Natural killer cell treated with Interleukin-12 subunit alpha and Interleukin-12 subunit beta and Interleukin-15 and Interleukin-18, amount 100 ng/mL, for 72 hours (primary cell): ENCODE measurements at places on chromosomes 12 and 14.
A peak's percentile ranks its signal among the peaks of the same experiment; 100 is the strongest.

DNA sequence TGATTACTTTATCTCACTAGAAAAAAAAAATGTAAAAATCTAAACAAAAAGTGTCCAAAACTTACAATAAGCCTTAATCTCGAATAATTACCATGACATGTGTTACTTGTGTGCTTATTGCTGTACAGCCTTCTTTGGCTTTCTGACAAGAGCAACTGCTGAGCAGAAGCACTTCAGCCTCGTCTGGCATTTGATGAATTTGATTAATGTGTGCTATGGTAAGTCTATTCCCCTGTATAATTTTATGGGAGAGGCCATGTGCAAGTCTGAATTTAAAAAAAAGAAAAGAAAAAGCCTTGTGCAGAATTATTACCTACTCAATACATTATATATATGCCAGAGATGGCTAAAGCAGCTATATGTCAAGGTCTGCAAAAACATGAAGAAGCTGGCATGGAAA, 113.9 kb downstream of the AEBP2 start:
- no peak for DNase-seq

DNA sequence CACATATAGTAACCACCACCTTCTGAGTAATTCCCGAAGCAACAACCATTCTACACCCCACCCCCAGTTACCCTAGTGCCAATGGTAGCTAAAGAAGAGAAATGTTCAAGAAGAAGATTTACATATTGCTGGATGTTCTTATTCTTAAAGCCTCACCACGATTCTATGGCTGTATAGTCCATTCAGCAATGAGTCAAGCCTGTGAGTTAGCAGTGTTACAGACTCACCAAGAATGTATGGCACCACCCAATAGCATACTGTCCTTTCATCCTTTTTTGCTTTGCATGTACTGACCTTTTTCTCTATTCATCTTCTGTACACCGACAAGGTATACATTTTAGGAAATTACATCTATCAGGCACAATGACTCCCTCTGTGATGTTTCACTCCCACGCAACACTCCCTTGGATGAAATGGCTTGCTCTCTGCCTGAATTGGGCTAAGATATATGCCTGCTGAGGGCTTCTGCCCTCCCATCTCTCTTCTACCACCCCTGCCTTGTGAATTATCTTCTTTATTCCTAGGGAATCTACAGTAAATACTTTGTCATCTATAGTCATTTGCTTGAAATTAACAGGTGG, 945.8 kb downstream of the DIO2 start:
- no peak for DNase-seq

GRCh38 chr14:67734675-67735074, 33.0 kb downstream of the RDH12 start:
- DNase-seq, result no peak

DNA sequence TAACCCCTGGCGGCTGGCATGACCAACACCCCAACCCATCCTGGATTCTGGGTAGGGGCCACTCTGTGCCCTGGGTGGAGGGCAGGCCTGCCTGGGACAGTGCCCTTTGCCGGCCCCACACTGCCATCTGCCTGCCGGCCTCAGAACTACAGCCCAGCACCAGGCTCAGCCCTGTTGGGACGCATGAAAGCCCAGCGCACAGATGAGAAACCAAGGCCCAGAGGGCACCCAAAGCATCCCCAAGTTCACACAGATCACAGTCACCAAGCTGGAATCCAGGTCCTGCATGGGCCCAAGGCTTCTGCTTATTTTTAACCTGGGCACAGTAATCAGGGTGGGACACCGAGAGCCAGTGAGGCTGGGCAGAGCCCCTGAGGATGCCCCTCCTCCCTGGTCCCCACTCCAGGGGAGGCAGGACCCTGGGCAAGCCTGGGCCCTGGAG, 26.2 kb downstream of the RFLNA start:
- DNase-seq, result peak; percentile 74

- DNase-seq, result no peak
These were observed 53.1 kb downstream of the CD9 start for GRCh38 chr12:6253278-6253677.

DNA sequence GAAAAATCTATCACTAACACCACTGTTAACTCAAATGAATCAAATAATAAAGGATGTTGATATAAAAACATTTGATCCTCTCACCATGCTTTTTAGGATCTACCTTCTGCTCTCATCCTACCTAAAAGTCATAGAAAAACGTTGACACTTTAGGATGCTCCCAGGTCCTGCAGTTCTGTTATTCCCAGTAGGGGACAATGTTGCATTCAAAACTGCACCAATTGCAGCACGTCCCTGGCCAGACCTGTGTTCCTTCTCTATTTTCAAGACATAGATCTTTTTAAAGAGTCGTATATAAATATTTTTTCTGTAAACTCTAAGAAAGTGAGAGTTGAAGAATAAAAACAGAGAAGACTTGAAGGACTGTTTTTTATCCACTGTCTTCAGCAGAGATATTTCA, 8.8 kb downstream of the AICDA start:
- no peak for DNase-seq

- no peak for DNase-seq
These were observed 62.0 kb downstream of the LGMN start for GRCh38 chr14:92686411-92686899.

- no peak for DNase-seq
These were observed 703.6 kb upstream of the FLRT2 start for GRCh38 chr14:84826294-84826693.

DNA sequence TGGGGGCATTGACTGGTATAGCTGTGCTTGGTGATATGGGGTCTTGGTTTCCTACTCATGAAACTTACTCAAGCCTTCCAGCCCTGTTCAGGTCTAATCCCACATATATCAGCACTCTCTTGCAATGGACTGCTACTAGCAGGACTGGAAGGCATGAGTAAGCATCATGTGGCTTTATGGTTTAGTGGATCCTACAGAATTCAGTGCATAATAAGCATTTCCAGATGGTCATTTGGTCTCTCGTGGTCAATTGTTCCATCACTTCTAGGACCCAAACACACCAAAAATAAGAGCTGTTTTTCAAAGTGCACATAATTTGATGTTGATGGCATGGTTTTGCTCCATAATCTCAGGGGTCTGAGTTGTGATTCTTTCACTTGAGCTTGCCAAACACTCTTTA, 114.4 kb downstream of the LMNTD1 start:
- no peak for DNase-seq

DNA sequence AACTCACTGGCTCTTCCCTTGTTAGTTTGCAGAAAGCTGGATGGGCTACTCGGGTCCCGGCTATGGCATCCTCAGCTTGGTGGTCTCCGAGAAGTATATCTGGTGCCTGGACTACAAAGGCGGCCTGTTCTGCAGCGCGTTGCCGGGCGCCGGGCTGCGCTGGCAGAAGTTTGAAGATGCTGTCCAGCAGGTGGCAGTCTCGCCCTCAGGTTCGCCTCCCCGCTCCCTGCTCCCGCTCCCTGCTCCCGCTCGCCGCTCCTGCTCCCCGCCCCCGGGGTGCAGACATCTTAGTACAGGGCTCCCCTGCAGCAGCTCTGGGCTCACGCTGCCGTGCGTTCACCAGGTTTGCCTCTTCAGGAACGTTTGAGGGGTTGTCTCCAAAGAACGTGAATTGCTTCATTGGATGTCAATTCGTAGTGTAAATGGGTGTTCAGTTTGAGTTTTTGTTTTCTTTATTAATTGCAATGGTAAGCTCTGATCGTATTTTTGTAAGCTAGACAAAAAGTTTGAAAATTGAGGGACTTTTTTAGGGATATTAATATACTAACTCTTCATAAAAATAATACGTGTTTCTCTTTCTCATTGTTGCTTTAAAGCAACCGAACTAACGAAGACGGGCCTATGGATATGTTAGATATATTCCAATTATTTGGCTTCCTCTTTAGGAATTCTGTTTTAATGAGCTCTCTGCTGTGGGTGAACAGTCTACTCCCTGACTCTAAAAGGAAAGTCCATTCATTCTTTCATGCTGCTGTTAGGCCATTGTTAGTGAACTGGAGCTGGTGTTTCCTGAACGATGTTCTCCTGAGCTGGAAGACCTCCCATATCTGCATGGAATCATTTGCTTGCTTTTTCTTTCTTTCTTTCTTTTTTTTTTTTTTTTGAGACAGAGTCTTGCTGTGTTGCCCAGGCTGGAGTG, 71.3 kb downstream of the ANKRD9 start:
- peak; percentile 71 for DNase-seq

DNA sequence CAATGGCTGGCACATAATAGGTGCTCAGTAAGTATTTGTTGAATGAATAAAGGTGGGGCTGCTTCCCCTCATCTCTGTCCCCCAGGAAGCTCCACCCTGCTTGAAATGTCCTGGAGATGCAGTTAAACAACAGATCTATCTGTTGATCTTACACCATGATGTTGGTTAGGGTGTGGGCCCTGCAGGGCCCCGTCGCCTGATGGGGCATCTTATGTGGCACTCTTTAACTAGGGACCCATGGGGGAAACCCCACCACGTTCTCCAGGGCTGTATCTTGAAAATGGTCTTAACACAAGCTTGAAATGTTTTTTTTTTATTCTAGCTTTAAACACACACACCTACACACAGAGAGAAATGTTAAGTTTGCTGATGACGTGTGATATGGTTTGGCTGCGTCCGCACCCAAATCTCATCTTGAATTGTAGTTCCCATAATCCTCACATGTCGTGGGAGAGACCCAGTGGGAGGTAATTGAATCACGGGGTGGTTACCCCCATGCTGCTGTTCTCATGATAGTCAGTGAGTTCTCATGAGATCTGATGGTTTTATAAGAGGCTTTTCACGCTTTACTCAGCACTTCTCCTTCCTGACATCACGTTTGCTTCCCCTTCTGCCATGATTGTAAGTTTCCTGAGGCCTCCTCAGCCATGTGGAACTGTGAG, 741.7 kb downstream of the VRK1 start:
- no peak for DNase-seq

DNA sequence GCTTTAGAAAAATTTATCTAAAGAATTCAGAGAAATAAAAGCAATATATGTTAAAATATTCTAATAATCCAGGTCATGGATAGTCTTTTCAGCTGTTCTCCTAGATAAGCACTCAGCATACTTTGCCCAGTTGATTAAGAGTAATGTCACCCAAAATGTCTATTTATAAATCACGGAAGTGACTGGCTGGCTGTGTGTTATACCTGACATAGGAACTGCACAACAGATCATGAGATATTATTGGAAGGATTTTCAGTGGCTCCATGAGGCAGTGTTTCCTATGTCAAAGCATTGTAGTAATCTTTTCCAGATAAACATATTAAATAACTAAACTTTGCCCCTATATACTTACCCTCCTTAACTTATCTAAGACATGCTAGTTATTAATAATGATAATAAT, 128.8 kb downstream of the ITPR2 start:
- no peak for DNase-seq

DNA sequence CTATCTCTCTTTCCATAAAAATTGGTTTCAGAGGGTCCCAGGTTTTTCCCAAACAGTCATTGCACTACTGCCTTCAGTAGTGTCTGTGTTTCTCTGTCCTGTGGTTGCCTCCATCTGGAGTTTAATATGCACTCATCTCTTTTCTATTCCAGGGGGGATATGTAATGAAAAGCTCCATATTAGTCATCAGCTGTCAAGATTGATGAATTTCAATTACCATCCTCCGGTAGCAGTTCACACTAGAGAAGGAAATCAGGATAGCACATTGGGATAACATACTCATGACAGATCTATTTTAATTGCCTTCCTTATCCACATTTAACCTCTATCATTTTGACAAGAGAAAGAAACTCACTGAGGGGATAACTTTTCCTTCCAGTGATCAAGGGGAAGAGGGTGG, 589.0 kb upstream of the SEL1L start:
- DNase-seq, result no peak

DNA sequence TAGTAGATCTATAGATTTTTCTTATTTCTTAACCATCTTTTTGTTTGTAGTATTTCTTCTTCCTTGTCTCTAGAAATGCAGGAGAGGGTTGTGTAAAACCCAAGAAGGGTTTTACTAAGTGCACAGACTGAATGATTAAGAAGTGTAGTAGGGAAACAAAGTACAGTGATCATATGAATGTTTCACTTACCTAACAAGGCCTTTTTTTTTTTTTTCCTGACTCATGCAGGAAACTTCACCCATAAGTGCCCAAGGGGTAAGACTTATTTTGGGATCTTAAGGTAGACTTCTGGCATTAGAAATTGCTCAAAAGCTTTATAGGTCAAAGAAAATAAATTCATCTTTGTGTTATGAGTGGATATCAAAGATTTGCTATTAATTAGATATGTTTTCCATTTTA, 10.2 kb downstream of the SCN8A start:
- DNase-seq, result no peak

- no peak for DNase-seq
These were observed 586.6 kb upstream of the NOVA1 start for GRCh38 chr14:27184427-27184826.

DNA sequence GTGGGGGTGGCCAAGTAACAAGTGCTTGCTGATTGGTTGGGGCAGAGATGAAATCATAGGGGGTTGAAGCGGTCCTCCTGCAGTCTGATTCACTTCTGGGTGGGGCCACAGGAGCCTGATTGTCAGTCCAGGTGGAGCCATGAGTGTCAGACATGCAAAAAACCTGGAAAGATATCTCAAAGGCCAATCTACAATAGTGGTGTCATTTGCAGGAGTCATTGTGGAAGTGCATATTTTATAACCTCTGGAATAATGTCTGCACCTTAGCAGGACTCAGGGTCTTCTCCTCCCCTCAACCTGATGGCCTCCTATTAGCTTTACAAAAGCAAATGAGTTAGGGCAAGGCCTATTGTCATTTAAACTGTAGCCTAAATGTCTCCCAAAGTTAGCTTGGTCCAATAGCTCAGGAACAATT, 241.4 kb downstream of the NUAK1 start:
- no peak for DNase-seq

DNA sequence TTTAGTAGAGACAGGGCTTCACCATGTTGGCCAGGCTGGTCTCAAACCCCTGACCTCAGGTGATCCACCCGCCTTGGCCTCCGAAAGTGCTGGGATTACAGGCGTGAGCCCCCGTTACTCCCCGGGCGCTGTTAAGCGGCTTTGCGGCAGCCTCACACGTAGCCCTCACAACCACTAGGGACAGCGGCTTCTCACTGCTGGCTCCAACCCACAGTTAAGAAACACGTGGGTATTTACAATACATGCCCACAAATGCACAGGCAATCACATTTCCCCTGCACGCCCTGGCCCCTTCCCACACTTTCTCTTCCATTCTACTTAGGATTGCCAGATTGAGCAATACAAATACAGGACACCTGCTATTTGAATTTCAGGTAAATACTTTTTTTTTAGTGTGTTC, 37.0 kb upstream of the EIF5 start:
- peak; percentile 50 for DNase-seq

GRCh38 chr14:55075628-55076175, 24.3 kb downstream of the MAPK1IP1L start:
- DNase-seq, result no peak
